ENCODE measurements at places on chromosomes 13 and 19.

DNA sequence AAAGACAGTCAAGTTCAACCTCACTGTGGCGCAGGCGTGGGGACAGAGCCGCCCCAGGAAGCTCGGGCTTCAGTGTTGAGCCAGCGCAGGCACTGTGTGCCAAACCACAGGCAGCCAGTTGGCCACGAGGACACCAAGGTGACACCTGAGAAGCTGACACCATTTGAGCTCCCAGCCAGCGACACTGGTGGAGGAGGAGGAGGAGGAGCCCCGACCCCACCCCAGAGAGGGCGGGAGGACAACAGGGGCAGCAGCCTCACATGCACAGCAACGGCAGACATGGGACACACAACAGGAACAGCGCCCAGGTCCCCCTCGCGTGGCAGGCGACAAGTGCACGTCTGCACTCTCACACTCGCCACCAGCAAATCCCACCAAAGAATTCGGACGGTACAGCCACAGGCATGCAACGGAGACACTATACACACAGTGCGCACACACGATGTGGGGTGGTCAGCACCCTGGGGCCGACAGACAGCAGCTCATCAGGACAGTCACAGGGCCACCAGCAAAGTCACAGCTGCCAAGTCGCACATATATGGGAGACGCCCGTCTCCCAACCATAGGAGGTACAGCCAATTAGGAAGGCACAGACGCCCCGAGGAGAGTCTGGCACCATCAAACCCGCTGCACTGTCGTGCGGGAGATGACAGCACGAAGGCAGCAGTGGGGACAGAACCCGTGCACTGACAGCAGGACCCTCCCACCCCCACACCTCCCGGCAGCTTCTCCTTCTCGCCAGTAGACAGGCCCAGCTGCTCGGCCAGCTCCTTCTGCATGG lies 3.4 kb downstream of the EIF3G start:
- no peak for DNase-seq

- DNase-seq = no peak
Measured at GRCh38 chr13:88857256-88857655, 1186.1 kb downstream of the SLITRK5 start.

DNA sequence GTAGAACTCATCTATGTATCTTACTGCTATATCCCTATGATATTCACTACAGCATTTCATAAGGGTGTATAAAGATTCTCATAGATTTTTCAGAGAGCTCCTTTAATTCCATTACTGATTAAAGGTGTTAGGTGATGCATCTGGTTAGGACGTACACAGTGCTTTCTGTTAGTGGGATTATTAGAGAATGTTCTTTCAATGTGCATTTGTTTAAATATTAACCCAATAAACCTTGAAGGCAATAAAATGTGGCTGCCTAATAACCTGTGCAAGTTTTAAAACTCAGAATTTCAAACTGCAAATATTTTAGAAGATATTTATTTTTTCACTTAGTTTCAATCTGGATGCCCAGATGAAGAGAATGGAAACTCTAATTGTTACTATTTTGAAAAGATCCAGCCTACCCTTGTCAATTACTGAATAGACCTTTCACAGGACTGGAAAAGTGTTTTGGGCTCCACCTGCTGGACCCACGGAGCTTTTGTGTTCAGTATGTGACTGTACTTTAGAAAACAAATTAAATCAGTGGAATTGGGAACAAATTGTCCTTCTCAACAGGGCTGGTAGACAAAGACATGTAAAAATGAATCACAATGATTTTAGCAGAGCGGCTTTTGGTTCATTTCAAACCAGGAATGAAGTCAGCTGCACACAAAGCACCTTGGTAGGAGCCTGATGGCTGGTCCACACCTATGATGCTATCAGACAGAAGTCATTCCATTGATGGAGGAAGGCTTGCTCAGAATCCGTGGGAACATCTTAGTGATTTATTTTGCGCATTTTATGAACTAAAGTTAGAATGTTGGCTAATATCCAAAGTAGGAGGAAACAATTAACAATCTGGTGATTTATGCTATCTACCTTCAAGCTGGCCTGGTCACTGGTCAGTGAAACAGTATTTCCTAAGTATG lies 89.4 kb upstream of the RAP2A start:
- no peak for DNase-seq

DNA sequence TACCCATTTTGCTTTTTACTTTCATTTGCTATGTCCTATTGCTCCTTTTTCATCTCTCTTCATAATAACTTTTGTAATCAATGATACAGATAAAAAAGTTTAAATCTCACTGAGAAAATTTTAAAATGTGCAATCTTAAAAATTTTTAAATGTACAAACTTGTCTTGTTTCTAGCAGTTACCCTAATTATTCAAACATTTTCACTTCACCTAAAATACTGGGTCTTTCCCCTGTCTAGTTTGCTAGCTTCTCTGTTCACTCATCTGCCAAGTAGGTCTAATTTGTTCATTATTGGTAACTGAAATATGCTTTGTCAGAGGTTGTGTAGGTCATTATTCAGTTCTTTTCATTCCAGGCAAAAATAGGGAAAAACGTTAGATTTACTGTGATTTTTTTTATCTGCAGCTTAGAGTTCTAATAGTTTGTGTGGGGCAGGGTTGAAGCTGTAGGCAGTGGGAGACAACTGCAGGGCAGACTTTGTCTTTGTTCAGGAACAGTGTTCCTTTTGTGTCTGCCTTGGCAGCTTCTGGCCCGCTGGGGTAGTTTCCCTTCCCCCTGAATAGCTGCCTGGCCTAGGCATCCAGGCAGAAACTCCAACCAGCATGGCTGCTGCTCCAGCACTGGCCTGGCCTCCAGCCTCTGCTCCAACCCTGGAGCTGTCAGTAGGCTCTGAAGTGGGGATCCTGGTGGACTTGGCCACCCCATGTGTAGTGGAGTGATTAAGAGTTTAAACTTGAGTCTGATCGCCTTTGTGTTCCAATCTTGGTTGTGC lies 48.5 kb downstream of the WDFY2 start:
- DNase-seq = no peak

DNA sequence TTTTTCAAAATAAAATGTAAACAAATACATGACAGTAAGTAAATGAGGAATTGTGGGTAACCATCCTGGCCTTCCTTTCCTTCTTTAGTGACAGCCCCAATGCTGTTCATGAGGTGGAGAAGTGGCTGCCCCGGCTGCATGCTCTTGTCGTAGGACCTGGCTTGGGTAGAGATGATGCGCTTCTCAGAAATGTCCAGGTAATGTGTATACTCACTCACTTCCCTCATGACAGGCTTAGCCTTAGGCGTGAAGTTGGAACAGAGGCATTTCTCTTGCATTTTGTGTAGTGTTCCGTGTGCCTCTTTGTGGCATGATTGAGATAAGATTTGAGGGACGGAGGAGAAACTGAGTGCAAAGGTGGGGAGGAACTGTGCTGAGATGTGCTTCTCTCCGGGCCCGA lies 12.0 kb downstream of the NAXD start:
- DNase-seq = no peak

GRCh38 chr13:28408235-28408848 lies 86.6 kb downstream of the FLT1 start:
- no peak for DNase-seq

DNA sequence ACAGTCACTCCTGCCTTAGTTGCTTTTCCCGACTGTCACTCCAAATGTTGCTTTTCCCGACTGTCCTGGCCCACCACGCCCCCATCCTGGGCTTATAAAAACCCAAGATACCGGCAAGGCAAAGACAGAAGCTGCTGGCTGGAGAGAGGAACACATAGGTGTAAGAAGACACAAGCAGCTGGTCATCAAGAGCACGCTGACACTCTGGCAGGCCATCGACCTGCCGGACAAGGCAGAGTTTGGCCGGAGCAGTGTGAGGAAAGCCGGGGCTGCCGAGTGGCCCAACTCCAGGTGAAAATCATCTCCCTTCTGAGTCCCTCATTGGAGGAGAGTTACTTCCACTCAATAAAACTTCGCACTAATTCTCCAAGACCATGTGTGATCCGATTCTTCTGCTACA lies 349.5 kb downstream of the SLITRK1 start:
- no peak for DNase-seq

DNA sequence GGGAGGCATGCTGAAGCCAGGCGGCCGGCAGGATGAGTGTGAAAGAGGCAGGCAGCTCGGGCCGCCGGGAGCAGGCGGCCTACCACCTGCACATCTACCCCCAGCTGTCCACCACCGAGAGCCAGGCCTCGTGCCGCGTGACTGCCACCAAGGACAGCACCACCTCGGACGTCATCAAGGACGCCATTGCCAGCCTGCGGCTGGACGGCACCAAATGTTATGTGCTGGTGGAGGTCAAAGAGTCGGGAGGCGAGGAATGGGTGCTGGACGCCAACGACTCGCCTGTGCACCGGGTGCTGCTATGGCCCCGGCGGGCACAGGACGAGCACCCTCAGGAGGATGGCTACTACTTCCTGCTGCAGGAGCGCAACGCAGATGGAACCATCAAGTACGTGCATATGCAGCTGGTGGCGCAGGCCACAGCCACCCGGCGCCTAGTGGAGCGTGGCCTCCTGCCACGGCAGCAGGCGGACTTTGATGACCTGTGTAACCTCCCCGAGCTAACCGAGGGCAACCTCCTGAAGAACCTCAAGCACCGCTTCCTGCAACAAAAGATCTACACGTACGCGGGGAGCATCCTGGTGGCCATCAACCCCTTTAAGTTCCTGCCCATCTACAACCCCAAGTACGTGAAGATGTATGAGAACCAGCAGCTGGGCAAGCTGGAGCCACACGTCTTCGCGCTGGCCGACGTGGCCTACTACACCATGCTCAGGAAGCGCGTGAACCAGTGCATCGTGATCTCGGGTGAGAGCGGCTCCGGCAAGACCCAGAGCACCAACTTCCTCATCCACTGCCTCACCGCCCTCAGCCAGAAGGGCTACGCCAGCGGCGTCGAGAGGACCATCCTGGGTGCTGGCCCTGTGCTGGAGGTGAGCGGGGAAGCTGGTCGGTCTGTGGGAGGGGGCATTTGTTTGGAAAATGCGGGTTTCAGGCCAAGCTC lies 26.4 kb downstream of the MYO9B start:
- DNase-seq = no peak

GRCh38 chr13:40648040-40648439 lies 18.4 kb downstream of the FOXO1 start:
- DNase-seq = no peak

GRCh38 chr13:78241278-78241919 lies 322.8 kb upstream of the EDNRB start:
- DNase-seq = no peak

GRCh38 chr19:58296104-58296503 lies 9.1 kb upstream of the ERVK3-1 start:
- DNase-seq = no peak

- no peak for DNase-seq
Measured at GRCh38 chr19:48006762-48007161, 12.3 kb downstream of the ELSPBP1 start.

GRCh38 chr13:49649244-49649962 lies 21.1 kb downstream of the ARL11 start:
- DNase-seq = no peak

GRCh38 chr19:48552406-48553322 lies 692 bp downstream of the SULT2B1 start:
- DNase-seq = no peak

- no peak for DNase-seq
Measured at GRCh38 chr19:16527971-16528521, 14.2 kb downstream of the CHERP start.

- DNase-seq = no peak
Measured at GRCh38 chr19:55609326-55609725, 3.9 kb downstream of the ZNF865 start.

DNA sequence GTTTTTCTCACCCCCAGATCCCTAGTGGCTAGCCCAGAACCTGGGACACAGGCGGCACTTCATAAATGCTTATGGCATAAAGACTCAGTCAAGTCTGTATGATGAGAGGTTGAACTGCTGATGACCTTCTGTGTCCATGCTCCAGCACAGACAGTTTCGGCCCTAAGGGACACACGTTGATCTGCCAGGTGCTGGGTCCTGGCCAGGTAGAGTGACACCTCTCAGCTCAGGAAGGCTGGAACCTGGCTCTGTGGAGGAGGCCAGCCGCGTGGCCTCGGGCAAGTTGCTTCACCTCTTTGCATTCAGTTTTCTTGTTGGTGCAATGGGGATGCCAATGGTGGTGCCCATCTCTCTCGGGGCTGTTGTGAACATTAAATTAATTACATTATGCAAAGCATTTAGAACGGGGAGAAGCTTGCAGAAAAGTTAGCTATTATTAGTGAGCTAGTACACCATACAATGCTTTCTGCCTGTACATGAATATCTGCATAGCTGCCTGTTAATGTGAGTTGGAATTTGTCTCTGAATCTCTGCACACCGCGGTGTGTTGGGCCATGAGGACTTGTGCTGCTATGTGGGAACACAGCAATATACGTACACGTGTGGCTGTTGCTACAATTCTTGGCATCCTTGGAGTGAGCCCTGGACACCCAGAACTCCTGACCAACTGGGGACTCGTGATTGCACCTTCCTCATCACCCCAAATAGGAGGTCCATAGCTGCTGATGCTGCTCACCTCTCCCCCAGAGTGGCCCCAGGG lies 8.4 kb downstream of the GADD45B start:
- no peak for DNase-seq

DNA sequence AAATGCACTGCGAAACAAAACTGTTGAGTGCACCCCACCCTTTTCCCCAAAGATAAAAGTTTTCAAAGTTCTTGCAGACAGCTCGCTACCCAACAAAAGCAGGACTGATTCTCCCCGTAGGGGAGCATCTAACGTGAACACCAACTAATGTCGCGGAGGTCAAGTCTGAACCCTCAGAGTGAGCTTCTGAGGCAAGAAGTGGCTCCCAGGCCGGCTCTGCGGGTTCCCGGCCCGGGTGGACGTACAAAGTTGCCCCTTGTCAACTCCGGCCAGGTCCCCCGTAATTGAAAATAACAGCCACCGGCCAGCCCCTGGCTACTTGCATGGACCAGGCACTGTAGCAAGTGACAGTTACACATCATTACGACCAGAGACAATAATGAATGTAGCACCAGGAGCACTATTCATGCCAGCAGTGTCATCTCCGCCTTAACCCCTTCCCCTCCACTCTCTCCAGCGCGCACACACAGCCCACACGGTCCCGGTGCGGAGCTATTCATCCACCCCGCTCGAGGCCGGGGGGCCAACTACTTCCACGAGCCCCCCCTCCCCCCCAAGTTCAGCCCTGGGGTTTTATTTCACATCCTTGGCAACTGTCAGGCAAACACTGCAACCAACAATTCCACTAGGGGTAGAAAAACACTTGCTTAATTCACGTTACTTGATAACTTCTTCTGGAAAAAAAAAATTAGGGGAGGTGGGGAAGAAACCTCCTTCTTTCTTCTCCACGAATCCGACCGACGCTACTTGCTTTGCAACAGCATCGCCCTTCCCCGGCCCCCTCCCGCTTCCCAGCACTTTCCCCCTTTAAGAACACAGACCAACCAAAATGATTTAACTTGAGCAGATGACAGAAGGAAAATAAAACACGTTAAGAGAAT lies 1.2 kb downstream of the KLF12 start:
- peak; percentile 19 for DNase-seq

DNA sequence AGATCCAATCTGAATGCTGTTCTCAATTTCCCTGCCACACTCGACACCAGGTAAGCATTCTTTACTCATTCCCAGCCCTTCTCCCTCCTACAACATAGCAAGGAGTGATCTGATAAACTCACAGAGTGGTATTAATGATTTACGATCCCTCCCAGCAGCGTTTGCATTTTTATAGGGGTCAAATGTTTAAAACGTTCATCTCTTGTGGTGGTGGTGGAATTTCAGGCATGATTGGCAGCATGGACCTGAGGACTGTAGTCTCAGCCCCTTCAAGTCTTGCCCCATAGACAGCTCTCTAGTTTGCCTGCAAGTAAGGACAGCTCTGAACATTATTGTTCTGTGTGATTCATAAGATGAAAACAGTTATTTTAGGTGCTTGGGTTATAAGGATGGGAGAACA lies 565.7 kb downstream of the EFNB2 start:
- no peak for DNase-seq

GRCh38 chr19:850221-850978 lies 1.7 kb upstream of the ELANE start:
- no peak for DNase-seq

- no peak for DNase-seq
Measured at GRCh38 chr13:33828431-33829129, 10.6 kb downstream of the RFC3 start.

Data from stimulated activated CD8-positive, alpha-beta memory T cell treated with anti-CD3 and anti-CD28 coated beads, Interleukin-15, amount 100 ng/mL, for 48 hours (primary cell).